ENCODE measurements at places on chromosomes 2 and 18.

DNA sequence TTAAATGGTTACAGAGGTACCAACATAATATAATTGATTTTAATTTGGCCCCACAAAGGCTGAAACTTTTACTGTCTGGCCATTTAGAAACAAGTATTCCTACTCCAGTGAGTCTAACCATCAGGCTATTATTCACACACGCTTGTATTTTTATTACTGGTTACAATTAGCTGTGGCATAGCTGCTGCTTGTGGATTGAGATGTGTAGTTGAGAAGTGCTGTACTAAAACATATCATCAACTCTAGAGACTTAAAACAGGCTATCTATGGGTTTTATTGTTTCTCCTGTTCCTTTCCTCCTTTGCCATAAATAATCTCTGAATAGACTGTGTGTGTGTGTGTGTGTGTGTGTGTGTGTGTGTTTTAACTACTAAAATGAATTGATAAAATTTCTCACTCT, 530.2 kb downstream of the CCDC85A start:
- no peak for DNase-seq

- no peak for DNase-seq
These were observed 1563.1 kb downstream of the LRP1B start for GRCh38 chr2:140567734-140568133.

GRCh38 chr2:162174746-162175145, 22.7 kb upstream of the GCG start:
- DNase-seq: no peak

- no peak for DNase-seq
These were observed 104.4 kb upstream of the SLC39A10 start for GRCh38 chr2:195552581-195552980.

GRCh38 chr18:63844254-63844653, 43.3 kb upstream of the SERPINB2 start:
- DNase-seq: no peak

GRCh38 chr18:68925268-68925667, 127.4 kb downstream of the CCDC102B start:
- DNase-seq: no peak

GRCh38 chr2:89767572-89768435, 1076.3 kb downstream of the RPIA start:
- DNase-seq: no peak

- DNase-seq: no peak
These were observed 14.8 kb upstream of the REEP1 start for GRCh38 chr2:86352137-86352726.

DNA sequence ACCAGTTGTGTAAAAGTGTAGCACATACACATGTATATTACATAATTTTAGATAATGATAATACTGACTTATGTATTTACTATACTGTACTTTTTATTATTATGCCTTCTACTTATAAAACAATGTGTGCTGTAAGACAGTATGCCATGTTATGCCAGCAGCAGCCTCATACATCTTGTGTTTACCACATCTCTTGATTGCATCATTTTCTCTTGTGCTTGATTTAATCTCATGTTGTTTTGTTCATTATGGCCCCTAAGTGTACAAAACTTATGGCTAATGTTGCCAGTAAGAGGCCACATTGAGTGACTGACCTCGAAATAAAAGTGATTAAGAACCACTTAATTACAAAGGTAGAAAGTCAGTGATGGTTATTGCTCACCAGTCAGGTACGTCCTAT, 128.0 kb upstream of the SP5 start:
- no peak for DNase-seq

DNA sequence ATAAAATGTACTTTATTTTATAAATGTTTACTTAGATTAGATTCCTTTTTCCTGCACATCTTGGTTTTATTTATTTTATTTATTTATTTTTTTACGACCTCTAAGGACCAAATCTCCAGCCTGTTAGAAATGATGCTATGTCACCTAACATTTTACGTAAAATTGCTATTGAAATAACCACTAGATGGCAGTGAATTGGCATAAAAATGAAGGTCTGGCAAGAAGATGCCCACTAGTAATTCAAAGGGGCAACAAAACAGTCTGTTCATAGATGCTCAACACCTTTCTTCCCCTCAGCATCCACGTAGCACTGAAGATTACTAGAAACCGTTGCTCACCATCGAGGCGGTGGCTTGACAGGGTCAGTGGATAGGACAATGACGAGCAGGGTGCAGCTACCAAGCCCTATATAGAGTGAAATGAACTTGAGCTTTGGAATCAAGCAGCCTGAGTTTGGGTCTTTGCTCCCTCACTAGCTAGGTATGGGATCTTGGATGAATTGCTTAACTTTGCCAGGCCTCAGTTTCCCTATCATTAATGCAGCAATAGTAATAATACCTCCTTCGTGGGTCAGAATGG, 128.7 kb upstream of the L3MBTL4 start:
- DNase-seq: no peak

GRCh38 chr18:28208712-28209265, 31.9 kb upstream of the CDH2 start:
- DNase-seq: no peak

GRCh38 chr2:128646091-128646490, 327.4 kb upstream of the HS6ST1 start:
- DNase-seq: no peak

- DNase-seq: no peak
These were observed 38.9 kb upstream of the NRP2 start for GRCh38 chr2:205643391-205643885.

DNA sequence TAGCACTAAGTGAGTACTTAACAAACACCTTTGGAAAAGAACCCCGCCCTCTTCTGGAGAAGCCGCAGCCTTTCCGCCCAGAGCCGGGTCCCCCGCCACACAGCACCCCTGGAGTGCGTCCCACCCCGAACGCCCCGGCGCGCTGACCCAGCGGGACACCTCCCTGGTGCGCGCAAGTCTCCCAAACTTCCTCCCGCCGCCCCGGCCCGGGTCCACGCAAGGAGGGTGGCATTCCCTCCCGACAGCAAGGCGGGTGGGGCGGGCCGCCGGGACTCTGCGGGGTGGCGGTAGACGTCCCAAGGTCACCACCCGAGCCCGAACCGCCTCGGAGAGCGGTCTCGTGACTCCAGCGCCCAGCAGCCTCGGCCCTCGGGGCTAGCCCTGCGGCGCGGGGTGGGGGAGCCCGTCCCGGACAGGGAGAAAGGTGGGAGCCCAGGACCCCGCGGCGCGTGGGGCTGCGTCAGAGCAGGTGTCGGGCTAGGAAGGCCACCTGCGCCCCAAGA, 598 bp downstream of the CCDC93 start:
- DNase-seq: no peak

DNA sequence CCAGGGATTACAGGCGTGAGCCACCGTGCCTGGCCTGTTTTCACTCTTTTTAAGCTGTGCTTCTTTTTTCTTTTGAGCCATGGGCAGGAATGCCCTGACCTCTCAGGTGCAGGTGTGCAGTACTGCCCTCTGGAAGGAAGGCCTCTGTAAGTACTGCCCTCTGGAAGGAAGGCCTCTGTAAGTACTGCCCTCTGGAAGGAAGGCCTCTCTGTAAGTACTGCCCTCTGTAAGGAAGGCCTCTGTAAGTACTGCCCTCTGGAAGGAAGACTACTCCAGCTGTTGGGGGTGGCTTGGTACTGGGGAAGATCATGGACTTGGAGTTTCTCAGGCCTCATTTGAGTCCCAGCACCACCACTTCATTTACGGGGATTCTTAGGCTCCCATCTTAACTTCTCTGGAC, 248.5 kb upstream of the ID2 start:
- DNase-seq: no peak

DNA sequence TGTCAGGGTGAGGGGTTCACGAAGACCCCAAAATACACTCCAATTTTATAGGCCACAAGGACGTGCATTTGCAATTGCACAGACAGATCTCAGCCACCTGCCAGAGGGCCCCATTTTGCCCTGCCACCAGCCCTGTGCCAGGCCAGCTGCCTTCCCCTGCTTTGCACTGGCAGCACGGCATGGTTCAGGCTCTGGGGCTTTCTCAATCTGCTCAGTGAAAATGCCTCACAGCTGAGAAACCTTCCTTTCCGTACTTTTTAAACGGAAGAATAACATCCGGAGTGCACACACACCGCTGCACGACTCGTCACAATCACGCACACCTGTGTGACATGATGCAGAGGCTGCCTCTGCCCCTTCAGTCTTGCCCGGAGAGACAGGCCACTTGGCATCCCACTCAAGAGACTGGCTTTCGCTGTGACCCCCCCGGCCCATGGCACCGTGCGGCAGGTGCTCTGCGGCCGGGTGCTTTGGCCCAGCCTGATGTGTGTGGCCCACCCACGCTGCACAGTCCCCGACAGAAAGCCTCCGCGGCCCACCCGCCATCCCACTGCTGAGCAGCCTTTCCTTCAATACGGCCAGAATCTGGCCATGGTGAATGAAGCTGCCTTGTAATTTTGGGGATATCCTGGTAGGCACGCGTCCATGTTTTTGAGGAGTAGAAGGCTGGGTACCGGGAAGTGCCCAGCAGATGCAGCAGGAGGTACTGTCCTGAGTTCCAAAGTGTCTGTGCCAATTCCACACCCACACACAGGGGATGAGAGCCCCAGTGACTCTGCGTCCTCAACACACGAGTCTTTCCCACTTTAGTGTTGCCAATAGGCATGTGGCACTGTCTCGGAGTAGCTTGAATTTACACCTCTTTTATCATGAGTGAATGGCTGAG, 88.8 kb downstream of the USP40 start:
- DNase-seq: no peak

DNA sequence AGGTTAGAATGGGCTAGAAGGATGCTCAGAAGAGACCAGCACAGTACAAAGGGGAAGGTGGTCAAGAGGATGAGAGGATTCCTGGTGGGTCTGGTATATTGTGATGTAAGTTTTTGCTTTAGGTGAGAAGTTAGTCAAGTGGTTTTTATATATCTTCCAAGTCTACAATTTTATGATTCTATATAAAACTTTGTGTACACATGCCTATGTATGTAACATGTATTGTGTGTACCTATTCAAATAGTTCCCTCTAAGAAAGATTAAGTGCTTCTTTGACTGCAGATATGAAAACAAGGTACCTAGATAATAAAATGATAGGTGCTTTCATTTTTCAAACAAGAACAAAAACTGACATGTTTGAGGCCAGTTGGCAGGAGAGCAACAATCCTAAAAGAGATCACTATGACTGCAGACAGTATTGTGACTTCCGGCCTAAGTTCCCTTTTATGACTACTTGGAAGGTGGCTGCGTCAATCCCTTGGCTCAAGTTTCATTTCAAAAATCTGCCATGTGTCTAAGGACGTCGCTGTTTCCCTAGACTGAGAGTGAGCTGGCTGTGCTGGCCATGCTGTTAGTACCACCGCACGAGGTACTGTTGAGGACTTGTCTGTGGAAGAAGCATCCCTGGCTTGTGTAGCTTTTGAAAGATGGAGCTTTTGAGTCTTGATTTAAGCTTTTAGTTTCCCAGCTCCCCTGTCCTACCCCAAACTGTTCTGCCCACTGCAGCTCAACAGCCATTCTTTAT, 123.1 kb downstream of the PRPF40A start:
- no peak for DNase-seq

DNA sequence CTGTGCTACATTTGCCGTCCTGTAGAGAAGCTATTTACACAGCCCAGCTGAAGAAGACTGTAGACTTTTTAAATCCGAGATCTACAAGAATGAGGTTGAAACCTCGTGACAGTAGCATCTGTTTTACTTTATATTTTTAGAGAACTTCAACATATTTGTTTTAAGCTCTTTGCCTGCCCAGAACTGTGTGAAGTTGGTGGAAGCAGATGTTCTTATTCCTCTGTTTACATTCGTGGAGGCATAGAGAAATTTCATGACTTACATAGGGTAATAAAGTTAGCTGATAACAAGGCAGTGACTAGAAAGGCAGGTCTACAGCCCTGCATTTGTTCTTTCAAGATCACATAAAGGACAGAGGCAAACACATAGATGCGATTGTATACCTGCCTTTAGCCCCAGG, 47.0 kb upstream of the MAP3K20 start:
- DNase-seq: no peak

DNA sequence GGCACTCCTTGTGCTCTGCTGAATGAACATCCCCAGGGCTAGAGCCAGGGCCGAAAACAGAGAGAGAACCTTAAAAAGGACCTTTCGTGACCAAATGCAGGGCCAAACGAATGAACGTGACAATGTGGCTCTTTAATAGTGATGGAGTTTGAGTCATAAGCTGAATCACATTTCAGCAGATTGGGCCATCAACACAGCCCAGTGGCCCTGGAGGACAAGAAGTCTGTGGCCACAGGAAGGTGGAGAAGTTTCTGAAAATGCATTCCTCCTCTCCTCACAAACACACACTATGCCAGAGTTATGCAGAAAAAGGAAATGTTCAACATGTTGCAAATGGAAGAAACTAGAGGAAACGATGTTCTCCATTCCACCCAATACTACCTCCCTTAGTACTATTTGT, 415.8 kb downstream of the HRH4 start:
- DNase-seq: no peak

- DNase-seq: no peak
These were observed 296.1 kb downstream of the RND3 start for GRCh38 chr2:150191349-150191748.

- no peak for DNase-seq
These were observed 17.2 kb downstream of the LTBP1 start for GRCh38 chr2:32963941-32964340.

DNA sequence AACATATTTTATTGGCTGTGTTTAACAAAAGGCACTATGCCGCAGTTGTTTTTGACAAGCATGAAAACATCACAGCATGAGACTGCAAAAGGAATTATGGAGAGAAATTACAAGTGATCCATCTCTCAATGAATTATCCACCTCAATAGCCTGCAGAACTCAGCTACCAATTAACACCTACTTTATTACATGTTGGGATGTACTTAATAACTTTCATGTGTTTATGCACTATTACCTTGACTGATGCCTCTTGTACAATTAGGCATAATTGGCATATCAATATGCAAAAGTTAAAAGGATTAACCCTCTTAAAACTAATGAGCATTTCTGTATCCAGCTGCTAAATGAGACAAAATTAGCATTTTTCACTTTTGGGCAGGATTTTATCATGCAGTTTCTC, 27.8 kb downstream of the ARHGAP15 start:
- DNase-seq: no peak

- DNase-seq: no peak
These were observed 25.8 kb downstream of the LDAH start for GRCh38 chr2:20797096-20797495.

- DNase-seq: no peak
These were observed 33.1 kb upstream of the GTF2A1L start for GRCh38 chr2:48584551-48584950.

Measured in activated CD8-positive, alpha-beta memory T cell treated with anti-CD3 and anti-CD28 coated beads for 1 hour (primary cell).